ENCODE measurements at places on chromosomes 3 and 15.

DNA sequence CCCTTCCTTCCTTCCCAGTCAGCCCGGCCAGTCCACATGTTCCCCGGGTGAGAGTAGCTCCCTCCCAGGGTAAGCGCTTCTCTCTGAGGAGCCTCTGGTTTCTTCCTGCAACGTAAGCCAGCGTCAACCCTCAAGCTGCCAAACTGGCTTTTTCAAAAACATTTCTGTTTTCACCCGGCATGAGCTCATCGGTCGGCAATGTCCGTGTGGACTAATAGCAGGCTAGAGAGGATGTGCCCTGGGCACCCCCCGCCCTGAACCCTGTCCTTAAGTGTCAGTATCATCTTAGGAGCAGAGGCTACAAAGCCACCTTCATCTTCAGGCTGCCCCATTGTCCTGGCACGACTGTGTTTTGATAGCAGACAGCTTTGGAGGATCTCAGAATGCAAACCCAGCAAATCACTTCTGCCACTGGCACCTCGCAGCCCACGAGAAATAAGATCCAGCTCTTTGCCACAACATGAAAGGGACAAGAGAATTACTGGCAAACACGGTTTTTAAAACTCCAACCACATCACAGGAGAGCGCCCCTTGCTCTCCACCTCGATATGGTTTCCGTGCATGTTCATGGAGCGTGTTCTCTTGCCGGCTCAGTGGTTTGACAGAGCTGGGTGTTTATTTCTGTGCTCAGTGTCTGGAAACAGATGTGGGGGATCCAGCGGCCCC is 9.9 kb downstream of the ALDH1A3 start:
- DNase-seq = peak; percentile 37

- DNase-seq = peak; percentile 29
Observed at GRCh38 chr3:149936812-149937230, 33.9 kb downstream of the PFN2 start.

DNA sequence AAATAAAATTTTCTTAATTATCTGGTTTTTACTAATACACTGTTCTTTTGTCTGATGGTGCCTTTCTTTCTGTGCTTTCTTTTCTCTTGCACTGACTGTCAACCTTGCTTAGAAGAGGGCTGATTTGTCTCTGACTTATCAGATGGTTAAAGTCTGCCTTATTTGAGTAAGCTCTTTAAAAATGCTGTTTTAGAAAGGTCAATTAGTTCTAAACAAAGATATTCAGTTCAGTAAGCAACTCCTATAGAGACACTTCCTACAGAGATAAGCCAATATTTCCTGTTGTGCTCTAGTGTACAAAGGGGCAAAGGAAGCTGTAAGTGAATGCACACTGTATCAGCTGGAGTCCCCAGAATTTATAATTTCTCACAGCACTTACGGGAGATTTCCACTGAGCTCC is 153.4 kb upstream of the TSPAN3 start:
- no peak for DNase-seq

DNA sequence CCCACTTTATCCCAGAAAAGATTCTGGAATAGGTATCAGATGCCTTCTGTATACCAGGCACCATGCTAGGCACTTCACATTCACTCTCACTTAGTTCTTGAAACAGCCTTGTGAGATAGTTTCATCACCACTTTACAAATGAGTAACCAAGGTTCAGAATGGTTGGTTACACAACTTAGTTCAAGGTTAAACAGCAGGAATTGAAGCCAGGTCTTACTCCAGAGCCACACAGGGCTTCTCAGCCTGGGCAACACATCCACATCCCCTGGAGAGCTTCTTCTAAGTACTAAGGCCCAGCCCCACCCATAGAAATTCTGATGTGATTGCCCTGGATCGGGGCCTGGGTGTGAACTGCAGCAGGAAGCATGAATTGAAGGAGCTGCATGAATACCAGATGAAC is 18.6 kb downstream of the WHAMM start:
- DNase-seq = no peak

GRCh38 chr3:52973806-52974205 is 72.1 kb downstream of the SFMBT1 start:
- DNase-seq = no peak

- DNase-seq = no peak
Observed at GRCh38 chr3:155110022-155110421, 29.9 kb downstream of the MME start.

- peak; percentile 80 for DNase-seq
Observed at GRCh38 chr3:133574260-133574881, 885 bp downstream of the CDV3 start.

- DNase-seq = no peak
Observed at GRCh38 chr15:93308026-93308690, 219.1 kb upstream of the RGMA start.

- no peak for DNase-seq
Observed at GRCh38 chr15:77018796-77019505, 24.0 kb downstream of the PSTPIP1 start.

DNA sequence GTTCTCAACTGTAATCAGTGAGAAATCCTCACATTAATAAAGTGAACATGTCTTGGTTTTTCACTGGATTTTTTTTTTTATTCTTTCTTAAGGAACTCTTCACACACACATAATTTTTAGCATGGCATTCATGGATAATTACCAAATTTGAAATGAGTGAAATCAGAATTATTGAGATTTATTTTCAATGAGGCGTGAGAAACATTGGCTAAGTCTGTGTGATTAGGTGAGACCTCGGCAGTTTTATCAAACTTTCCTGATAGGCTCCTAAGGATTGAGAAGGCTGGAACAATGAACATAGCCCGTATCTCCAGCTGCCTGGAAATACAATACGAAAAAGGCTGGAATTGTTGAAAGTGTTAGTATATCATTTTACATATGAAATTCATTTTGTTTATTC is 35.5 kb downstream of the MDFIC2 start:
- no peak for DNase-seq

DNA sequence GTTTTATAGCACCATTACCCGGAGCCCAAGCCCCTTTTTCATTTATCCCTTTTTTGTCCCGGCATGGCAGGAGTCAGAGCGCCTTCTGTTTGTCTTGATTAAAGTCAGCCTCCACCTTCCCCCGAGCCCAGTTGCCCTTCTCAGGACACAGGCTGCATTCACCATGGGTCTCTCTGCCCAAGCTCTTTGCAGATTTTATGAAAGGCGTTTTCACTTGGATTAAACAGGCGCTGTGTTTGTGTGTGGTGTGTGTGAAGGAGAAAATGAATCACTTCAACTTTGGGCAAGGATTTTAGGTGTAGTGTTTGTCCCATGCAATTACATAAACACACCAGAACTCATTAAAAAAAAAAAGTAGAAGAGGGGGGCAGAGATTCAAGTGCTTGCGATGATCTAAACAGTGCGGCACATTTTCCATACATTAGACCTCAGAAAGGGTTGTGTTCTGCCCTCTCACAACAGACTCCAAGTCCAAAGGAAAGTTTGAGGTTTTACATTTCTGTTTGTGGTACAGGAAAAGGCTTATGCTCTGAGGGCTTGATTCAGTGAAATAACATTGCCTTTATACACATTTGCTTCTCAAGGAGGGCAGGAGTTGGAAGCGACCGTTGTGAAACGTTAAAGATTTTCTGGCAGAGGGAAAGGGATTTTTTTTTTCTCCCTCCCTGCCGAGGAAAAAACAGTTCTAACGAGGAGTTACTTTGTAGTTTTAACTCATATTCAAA is 14.5 kb upstream of the IL16 start:
- DNase-seq = no peak

- DNase-seq = no peak
Observed at GRCh38 chr3:138456961-138457862, 22.8 kb downstream of the ESYT3 start.

DNA sequence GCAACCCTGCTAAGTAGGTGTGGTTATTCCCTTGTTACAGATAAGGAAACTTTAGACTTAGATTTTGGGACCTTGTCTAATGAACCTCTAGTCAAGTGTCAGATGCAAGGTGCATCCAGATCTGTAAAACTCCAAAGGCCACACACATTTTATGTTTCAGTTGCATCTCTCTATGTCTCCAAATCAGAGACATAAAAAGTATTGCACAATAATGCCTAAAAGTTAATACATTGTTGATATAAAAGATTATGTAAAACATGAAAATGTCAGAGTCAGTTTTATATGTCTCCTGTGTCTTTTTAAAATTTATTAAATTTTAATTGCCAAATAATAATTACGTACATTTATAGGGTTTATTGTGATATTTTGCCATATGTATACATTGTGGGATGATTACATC is 408.5 kb downstream of the NTRK3 start:
- DNase-seq = no peak

- no peak for DNase-seq
Observed at GRCh38 chr3:173066044-173067004, 74.7 kb downstream of the SPATA16 start.

DNA sequence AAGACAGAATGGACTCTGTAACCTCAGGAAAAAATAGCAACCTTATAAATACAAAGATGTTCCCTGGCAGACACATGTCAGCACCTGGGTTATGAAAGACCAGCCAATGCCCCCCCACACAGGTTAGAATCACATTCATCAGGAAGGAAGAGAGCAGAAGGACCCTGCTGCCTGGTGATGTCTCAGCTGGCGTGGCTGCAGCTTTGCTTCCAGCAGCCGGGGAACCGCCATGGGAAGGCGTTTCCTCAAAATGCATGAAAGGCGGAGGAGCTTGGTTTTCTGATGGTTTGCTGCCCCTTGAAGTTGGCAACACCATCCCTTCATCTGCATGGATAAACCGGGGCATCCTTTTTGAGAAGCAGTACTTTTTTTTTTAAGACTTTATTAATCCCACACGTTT is 10.9 kb upstream of the NSMCE3 start:
- DNase-seq = no peak

GRCh38 chr15:48281674-48282073 is 49.6 kb upstream of the DUT start:
- DNase-seq = no peak

DNA sequence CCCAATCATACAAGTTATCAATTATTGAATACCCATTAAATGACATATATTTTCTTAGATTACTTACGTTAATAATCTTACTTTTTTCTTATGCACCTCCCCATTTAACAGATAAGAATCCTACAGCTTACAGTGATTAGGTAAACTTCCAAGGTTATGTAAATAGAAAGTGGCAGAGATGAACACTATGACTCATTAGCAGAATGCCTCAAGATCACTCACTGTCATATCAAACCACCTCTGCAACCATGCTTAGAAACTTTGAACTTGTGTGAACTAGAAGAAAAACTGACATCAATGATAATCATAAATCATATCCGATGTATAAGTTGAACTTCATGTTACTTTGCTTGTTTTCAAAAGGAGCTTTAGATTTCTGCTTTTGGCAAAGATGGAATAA is 911.6 kb upstream of the ARPP21 start:
- no peak for DNase-seq

DNA sequence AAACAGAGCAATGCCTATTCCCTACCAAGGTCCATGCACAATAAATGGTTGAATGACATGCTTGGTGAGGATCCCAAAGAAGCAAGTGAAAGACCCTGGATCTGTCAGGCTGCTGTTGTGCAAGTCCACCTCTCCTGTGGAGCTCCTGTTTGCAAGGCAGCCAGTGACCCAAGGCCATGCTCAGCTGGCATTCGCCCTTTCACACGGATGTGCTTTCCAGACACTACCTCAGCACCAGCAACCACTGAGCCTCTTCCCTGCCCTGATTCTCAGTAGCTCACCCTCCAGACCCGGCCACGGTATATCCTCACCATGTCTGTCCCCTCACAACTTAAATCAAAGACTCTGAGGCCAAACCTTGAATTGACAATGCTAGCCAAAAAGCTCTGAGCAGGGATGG is 23.3 kb downstream of the WWTR1 start:
- DNase-seq = no peak

DNA sequence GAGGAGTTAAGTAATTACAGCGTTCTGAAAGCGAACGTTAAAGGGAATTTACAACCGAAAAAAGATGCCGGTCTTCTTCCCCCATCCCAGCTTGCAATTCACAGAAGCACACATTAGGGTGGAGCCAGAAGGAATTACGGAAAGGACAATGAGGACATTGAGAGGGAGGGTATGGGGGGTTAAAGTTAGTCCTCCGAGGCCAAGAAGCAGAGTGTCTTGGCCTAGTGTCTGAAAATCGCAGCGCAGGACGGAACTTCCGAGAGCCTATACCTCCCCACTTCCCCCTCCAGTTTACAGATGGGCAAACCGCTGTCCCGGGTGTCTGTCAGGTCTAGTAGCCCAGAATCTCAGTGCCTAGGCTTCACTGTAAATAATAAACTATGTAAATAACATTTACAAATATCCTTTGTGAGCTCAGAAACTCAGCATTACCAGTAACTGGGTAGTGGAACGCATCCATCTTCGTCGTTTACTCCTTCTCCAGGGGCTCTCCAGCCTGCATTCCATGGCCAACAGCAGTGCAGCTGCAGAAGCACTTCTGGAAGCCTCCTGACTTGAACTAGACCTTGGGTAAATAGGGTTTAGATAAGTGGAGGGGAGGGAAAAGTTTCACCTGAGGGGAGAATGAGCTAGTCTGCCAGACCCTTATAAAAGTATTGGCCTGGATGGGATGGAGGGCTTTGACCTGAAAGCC is 922 bp downstream of the ADPRH start:
- peak; percentile 53 for DNase-seq

DNA sequence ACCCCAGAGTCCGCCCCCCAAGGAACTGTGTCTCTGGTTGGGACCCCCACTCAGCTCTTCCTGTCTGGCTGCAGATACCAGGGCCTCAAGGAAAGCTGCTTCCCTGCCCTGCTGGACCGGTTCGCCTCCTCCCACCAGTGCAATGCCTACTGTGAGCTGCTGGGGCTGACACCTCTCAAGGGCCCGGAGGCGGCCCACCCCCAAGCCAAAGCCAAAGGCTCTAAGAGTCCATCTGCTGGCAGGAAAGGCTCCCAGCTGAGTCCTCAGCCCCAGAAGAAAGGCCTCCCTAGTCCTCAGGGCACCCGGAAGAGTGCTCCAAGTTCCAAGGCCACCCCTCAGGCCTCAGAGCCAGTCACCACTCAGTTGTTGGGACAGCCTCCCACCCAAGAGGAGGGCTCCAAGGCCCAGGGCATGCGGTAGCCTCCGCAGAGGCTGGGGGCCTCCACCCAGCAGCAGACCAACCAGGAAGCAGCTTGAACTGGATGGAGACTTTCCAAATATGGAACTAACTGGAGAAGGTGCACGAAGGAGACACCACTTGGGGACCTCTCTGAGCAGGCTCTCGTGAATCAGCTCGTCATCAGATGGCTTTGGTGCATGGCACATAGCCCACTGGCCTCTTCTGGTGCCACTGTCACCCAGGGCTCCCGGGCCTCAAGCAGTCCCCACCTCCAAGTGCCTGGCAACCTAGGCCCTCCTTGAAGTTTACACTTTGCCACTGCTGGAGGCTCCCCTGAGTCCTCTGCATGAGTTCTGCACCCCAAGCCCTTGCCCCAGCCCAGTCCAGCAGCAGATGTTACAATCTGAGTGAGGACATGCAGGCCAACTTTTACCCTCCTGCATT is 16.2 kb upstream of the SLC28A1 start:
- DNase-seq = no peak

Measured in transverse colon (tissue), 4 donors.